NCI-H524 treated with DMSO at 0.1 percent for 48 hours (cell line): ENCODE measurements at places on chromosomes 6 and 20.

DNA sequence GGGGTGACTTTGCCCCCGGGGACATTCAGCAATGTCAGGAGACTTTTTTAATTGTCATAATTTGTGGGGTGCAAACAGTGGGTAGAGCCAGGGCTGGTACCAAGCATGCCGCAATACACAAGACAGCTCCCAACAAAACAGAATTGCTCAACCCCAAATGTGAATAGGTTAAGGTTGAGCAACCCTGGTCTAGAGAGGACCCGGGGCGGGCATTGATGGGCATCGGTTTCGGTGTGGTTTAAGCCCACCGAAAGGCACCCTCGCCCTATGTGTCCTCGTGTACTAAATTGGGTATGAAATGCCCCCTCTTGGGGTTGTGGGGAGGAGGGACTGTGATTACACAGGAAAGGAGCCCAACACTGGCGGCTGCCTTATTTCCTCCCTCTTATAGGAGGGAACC is 36.0 kb downstream of the KIAA1755 start:
- no peak for DNase-seq

- no peak for DNase-seq
Measured at GRCh38 chr6:143912671-143913070, 48.4 kb downstream of the ZC2HC1B start.

DNA sequence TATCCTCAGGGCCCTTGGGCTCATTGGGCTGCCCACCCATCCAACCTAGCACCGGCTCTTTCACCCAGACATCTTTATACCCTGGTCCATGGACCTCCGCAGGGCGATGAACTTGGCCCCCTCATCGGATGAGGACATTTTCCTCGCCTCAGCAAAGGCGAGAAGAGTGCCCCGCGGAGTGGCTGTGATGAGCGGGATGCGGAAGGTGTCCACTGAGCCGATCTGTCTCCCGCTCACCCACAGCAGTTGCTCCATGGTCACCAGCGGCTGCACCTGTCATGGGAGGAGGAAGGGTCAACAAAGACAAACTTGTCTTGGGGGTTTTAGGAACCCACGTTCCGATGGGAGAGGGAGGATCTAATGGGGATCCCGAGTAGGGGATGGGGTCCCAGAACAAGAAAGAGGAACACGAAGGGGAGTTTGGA is 690 bp downstream of the NEU1 start:
- no peak for DNase-seq

- DNase-seq = no peak
Measured at GRCh38 chr20:56637576-56637975, 8.5 kb downstream of the TFAP2C start.

GRCh38 chr20:57872816-57873409 is 163.1 kb upstream of the PMEPA1 start:
- no peak for DNase-seq

- no peak for DNase-seq
Measured at GRCh38 chr6:168136622-168137021, 57.6 kb upstream of the FRMD1 start.

- DNase-seq = peak; percentile 19
Measured at GRCh38 chr6:87472525-87473418, at the start of gene SLC35A1. Gene SLC35A1 (plus strand): TSS chr6:87472974. CDS start chr6:87473004, 30 bp downstream.

DNA sequence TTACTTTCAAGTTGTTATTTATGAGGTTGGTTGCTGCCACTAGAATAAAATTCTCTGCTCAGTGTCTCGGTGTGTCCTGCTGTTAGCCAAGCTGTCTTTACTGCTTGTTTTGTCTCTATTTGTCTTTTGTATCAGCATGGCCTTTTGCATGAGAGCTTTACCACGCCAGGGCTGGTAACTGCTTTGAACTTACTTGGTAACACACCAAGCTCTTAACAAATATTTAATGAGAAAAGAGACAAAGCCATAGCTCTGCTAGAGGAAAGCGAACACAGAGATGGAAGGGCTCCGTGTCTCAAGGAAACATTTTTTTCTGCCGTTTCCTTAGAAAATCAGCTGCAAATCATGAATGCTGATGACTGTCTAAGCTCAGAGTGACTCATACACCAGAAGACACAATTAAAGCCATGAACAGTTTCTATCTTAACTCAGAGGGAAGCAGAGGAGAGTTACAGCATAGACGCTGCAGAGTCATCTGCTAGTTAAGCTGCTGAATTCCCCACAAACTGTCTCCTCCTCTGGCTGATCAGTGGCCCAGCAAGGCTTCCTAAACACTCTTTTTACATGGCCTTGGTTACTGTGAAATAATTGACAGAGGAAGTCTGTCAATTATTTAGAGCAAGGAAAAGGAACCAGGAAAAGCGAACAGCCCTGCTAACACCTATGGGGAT is 44.8 kb downstream of the AGPAT4 start:
- no peak for DNase-seq

DNA sequence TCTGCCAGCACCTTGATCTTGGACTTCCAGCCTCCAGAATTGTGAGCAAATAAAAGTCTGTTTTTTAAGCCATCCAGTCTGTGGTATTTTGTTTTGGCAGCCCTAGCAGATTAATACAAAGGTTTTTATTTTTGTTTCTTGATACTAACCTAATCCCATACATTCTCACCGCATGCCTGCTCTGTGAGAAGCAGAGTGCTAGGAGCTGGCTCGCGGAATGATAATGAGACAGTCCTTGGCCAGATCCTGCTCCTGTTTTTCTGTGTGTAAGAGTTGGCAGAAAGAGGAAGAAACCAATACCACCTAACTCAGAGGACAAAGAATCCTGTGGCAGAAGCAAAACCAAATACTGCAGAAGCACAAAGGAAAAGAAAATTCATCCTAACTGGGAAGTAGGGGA is 82.6 kb downstream of the KIF16B start:
- no peak for DNase-seq

DNA sequence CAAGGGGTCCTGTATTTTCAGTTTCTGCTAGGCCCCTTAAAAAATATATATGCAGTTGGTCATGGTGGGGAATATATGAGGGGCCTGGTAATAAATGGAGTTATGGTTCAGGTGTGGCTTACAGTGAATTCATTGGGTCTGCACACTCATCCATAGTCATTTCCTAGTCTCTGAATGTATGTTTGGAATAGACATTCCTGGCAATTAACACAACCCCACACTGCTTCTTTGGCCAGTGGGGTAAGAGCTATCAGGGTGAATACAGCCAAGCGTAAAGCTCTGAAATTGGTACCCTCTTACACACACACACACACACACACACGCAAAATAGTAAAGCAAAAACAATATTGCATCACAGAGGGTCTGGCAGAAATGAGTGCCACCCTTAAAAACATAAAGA is 56.5 kb downstream of the QRSL1 start:
- no peak for DNase-seq

DNA sequence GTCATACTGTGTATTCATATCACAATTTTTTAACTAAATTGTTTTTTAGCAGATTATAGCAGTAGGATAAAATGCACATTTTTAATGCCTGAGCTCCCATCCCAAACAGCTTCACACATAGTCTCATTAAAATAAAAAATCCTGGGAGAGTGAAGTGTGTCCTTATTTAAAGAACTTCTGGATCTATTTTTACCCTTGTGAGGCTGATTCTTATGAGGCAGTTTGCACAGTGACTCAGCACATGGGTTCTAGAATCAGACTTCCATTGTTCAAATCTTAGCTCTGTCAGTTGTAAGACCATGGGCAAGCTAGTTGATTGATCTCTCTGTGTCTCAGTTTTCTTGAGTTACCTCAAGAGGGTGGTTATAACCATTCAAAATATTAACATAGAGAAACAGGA is 72.3 kb downstream of the MACROD2 start:
- no peak for DNase-seq

- peak; percentile 85 for DNase-seq
Measured at GRCh38 chr6:134123666-134124208, 71.3 kb upstream of the SLC2A12 start.

DNA sequence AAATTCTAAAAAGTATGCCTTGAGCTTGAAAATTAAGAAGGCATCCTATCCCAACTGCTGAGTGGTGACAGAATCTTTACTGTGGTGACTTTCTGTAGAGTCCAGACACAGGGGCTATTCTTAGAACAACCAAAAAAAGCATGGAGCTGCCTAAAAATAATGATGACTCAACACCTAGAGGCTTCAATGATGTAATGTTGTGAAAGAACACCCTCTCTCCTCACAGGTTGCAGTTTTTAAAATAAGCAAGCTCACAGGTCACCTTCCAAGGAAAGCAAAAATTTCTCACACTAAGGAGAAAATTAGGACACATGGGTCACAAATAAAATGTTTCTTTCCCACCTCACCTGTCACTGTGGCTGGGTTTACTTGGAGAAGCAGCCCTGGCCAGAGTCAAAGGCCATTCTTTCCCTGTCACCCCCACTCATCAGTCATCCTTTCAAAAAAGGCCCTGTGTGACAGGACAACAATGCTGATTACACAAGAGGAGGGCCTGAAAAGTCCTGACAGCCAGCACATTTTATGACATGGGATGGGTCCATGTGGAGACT is 53.5 kb downstream of the RCAN2 start:
- no peak for DNase-seq

- no peak for DNase-seq
Measured at GRCh38 chr20:61956396-61957342, 109.0 kb downstream of the TAF4 start.

GRCh38 chr6:3208775-3209113 is 18.7 kb downstream of the TUBB2B start:
- no peak for DNase-seq

DNA sequence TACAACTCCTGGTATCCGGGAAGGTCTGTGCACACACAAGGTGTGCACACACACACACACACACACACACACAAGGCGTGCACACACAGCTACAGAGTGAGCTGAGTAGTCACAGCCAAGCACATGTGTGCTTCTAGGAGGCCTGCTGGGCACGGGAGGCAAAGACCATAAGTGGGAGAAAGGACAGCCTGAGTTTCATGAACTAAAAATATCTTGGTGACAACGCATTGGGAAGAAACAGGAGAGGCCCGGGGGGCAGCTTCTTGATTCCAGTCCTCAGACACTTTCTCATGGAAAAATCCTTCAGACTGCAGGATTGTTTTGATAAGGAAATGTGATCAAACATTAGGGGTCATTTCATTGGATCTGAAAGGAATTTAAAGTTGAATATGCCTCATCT is 2.6 kb downstream of the TRAF3IP2 start:
- no peak for DNase-seq

DNA sequence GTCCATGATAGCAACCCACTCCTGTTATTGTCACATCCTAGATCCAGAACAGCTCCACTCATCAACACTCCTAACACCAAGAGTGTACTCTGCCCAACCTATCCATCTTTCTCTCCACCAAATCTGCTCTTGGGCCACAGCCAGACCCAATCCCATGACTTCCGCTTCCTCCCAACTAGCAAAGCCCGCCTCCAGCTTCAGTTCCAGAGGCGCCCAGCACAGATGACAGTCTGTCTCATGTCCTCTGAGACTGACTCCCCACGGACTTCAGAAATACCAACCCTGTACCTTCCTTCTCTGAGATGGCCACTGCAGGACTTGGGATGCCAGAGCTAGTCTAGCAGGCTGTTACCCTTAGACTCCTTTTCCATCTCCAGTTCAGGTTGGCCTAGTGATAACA is 48.6 kb downstream of the DTNBP1 start:
- no peak for DNase-seq

GRCh38 chr6:16184129-16184528 is 54.3 kb upstream of the GMPR start:
- DNase-seq = no peak

DNA sequence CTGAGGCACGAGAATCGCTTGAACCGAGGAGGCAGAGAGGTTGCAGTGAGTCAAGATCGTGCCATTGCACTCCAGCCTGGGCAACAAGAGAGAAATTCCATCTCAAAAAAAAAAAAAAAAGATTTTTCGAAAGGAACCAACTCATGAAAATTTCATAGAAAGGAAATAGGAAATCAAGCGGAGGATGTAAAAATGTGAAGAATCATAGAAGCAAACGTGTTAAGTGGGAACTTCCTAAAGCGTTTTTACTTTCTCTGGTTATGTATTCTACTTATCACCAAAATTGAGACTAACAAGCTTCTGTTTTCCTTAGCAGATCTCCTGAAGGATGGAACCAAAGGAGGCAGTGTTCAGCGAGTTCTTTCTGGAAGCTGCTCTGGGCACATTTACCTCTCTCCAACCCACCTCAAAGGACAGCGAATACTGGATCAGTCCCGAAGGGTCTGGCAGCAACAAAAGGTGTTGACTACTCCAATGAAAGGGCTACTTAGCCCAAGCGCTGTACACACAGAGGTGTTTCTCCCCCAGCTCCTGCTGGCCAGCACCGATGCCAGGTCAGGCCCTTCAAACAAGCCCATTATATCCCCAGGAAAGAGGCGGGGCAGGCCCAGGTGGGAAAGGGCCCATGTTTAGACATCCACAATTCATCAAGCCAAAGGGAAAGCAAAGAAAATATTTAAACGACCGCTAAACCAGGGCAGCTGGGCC is 327.5 kb upstream of the JARID2 start:
- no peak for DNase-seq

DNA sequence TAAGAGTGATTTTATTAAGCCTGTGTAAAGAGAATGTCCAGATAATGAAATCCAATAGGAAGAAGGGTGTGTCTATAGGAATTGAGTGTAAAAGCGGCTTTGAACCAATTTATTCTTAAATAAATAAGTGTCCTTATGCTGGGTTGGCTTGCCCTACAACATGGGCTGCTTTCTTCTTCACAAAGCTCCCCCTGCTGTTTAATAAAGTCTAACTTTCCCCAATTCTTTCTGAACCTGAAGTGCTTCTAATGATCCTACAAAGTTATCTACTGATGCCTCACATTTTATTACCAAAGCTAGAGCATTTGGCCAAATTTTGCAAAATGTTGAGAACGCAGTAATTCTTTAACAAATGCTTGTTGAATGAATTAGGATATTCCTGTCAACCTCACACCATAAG is 36.3 kb upstream of the SIRT5 start:
- DNase-seq = no peak

DNA sequence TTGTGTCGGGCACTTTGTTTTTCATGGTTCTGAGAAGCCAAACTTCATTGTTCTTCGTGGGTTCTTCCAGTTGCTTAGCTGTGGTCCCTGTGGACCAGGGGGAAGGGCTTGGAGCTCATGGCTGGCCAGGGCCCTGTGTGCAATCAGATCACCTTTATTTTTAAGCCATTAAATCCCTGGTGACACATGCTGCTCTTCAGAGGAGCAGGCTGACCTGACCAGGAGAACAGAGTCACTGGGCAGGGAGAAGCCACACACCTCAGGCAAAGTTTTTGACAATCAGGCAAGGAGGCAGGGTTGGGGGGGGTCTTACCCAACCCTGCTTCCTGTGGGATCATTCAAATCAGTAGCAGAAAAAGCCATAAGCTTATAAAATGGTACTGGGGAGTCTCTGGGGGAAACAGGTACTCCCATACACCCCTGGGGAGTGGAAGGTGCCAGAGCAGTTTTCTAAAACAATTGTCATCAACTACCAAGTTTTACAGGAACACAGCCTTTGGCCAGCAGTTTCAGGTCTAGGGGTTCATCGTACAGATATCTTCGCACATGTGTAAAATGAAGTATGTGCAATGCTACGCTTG is 37.0 kb upstream of the PREX1 start:
- no peak for DNase-seq

DNA sequence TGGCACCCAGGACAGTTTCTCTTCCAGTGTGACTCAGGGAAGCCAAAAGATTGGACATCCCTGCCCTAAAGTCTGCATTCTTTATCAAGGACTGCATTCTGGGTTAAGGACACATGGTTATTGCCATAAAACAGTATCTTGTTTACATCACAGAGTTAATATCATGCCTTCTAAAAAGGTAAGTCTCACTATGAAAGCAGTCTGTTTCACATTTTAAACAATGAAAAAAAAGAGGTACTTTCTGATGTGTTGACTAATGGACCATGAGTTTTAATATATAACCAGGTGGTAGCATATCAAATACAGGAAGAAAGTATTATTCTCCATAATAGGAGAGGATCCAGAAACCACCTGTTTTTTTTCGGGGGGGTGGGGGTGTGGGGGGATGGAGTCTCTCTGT is 93.7 kb downstream of the TIAM2 start:
- no peak for DNase-seq
